ENCODE measurements at places on chromosomes 7 and 10.

- DNase-seq: no peak
Measured at GRCh38 chr7:92598310-92598981, 8.3 kb upstream of the FAM133B start.

GRCh38 chr10:57094965-57095364, 733.9 kb upstream of the ZWINT start:
- no peak for DNase-seq

DNA sequence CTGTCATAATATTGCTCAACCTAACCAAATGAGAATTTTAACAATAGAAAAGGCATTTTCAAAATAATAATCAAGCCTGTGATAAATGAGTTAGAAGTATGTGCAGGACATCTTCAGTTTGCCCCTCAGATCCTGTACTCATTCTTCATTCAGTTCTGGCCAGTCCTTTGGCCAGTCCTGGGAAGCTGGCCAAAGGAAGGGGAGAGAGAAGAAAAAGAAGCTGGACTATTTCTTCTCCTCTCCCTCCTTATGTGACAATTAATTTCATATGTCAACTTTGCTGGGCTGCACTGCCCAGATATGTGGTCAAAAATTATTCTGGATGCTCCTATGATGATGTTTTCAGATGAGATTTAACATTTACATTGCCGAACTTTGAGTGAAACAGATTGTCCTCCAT, 31.6 kb upstream of the ITGB8 start:
- DNase-seq: no peak

- no peak for DNase-seq
Measured at GRCh38 chr10:93026072-93026471, 34.5 kb upstream of the CYP26C1 start.

GRCh38 chr7:45196374-45196773, 38.8 kb downstream of the RAMP3 start:
- no peak for DNase-seq

Data from endothelial cell of umbilical vein (primary cell).